Renal cortical epithelial cell (primary cell): ENCODE measurements at places on chromosomes 5 and 9. TPM values are rescaled to one million over a fixed set of nuclear protein-coding genes. Genes with fewer than 3 reads are reported as not detected.

The SUSD3 gene
- 5.1 and 6.9 TPM in 2 replicates for total RNA-seq

The KIF2A gene
- 61.8 and 94.4 TPM in 2 replicates for total RNA-seq

The PCDHB14 gene
- 0.35 and 3.5 TPM in 2 replicates for total RNA-seq

The OR1Q1 gene
- not detected in 2 replicates for total RNA-seq

The ELOVL7 gene
- total RNA-seq: 17.5 and 27.3 TPM in 2 replicates

The FREM1 gene
- 0.60 TPM in 1 of 2 replicates, not detected in the other for total RNA-seq

The DMGDH gene
- total RNA-seq: 4.5 and 9.3 TPM in 2 replicates

The SAXO1 gene
- total RNA-seq: under 0.01 TPM in 1 of 2 replicates, not detected in the other

The RETREG1 gene
- total RNA-seq: 123 and 175 TPM in 2 replicates

The FAM78A gene
- total RNA-seq: 0.17 and 0.85 TPM in 2 replicates

The TEX48 gene
- not detected in 2 replicates for total RNA-seq

The LRRC70 gene
- 0.52 and 1.7 TPM in 2 replicates for total RNA-seq

The IL13 gene
- not detected in 2 replicates for total RNA-seq

The CFAP77 gene
- 0.10 TPM in 1 of 2 replicates, not detected in the other for total RNA-seq

The NR5A1 gene
- not detected in 2 replicates for total RNA-seq

The STK10 gene
- total RNA-seq: 20.1 and 23.5 TPM in 2 replicates

The MYOT gene
- not detected in 2 replicates for total RNA-seq

The PCDHB6 gene
- total RNA-seq: 0.17 and 0.40 TPM in 2 replicates

The IFNA21 gene
- not detected in 2 replicates for total RNA-seq

The IL11RA gene
- 4.2 and 4.5 TPM in 2 replicates for total RNA-seq

The SLCO4C1 gene
- total RNA-seq: 12.0 and 87.9 TPM in 2 replicates

The SLC46A2 gene
- not detected in 2 replicates for total RNA-seq

The GALNT10 gene
- total RNA-seq: 44.8 and 78.5 TPM in 2 replicates

The GRIN1 gene
- total RNA-seq: 0.30 TPM in 1 of 2 replicates, not detected in the other

The PRDM12 gene
- not detected in 2 replicates for total RNA-seq

The PCDHB10 gene
- 0.35 and 0.85 TPM in 2 replicates for total RNA-seq

The PCYOX1L gene
- 4.9 and 5.0 TPM in 2 replicates for total RNA-seq

The TRAF1 gene
- 3.4 and 16.0 TPM in 2 replicates for total RNA-seq

The SLC25A51 gene
- 60.4 and 66.9 TPM in 2 replicates for total RNA-seq

The PLAC8L1 gene
- not detected in 2 replicates for total RNA-seq

The PCDHA9 gene
- total RNA-seq: 0.99 TPM in 1 of 2 replicates, not detected in the other

The TLR4 gene
- total RNA-seq: 0.70 and 2.1 TPM in 2 replicates

The MARCHF3 gene
- total RNA-seq: 1.0 and 1.7 TPM in 2 replicates

The GLRA1 gene
- not detected in 2 replicates for total RNA-seq

The ADAMTS12 gene
- total RNA-seq: 2.3 and 6.3 TPM in 2 replicates

The TMEM252 gene
- 0.20 TPM in 1 of 2 replicates, not detected in the other for total RNA-seq

The IL3 gene
- not detected in 2 replicates for total RNA-seq

The CCL28 gene
- total RNA-seq: 11.0 and 26.6 TPM in 2 replicates

The TLX3 gene
- total RNA-seq: 0.35 TPM in 1 of 2 replicates, not detected in the other

The PCDHB4 gene
- 0.35 and 1.4 TPM in 2 replicates for total RNA-seq

The RNF183 gene
- 0.80 and 1.2 TPM in 2 replicates for total RNA-seq

The FOXI1 gene
- not detected in 2 replicates for total RNA-seq

The SLC34A1 gene
- 0.05 TPM in 1 of 2 replicates, not detected in the other for total RNA-seq

The TSSK1B gene
- total RNA-seq: 0.55 TPM in 1 of 2 replicates, not detected in the other
